RWPE2 (cell line): ENCODE measurements at places on chromosomes 2 and 18.

- no peak for DNase-seq
Observed at GRCh38 chr18:31049189-31049588, 6.6 kb upstream of the DSC3 start.

DNA sequence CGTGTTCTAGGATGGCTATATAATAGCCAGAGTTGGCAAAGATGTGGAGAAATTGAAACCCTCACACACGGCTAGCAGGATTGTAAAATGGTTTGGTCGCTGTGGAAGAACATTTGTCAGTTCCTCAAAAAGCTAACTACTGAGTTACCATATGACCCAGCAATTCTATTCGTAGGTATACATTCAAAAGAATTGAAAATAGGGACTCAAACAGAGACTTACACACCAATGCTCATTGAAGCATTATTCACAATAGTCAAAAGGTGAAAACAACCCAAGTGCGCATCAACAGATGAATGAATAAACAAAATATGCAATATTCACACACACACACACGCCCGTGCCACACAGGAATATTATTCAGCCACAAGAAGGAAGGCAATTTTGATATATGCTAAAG, 98.7 kb downstream of the PLA2R1 start:
- no peak for DNase-seq

GRCh38 chr2:12091201-12091806, 344.9 kb downstream of the LPIN1 start:
- no peak for DNase-seq

- no peak for DNase-seq
Observed at GRCh38 chr2:173216051-173216450, 138.6 kb upstream of the CDCA7 start.

GRCh38 chr2:26892922-26893524, 45.1 kb downstream of the DPYSL5 start:
- no peak for DNase-seq
